NCI-H1436 (cell line): ENCODE measurements at places on chromosomes 5 and 9.

GRCh38 chr5:24226479-24226878, 418.3 kb downstream of the CDH10 start:
- DNase-seq, result no peak

DNA sequence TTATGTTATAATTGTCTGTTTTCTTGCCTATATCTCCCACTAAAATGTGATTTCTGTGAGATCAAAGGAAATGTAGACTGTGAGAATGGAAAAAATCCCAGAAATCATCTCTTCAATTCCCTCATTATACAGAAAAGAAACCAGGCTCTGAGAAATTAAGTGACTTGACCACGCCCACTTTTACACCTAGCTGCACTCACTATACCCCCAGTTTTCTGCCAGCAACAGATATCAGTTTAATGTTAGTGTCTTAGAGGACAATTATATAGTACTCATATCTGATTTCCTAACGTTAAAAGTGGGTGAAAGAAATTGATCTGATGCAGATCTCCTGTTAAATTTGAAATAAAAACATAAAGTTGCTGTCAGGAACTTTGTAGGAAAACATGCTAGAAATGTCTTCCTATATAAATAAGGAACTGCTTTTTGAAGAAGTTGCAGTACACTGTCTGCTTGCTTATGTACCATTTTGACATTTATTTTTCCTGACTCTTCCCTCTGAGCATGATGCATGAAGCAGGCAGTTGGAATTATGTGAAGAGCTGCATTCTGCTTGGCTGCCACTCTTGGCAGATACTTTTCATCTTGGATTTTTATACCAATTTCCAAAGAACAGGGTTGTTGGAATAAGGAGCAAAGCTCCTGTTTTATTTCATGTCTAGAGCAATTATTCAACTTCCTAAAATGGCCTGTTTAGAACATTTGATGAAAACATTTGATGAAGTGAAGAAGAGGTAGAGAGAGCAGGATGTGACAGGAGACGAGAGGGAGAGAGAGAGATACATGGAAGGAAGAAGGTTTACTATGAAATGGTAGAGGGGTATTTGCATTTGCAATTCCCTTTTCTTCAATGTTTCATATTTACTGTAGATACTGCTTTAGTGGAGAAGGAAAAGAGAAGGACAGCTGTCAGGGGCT, 57.3 kb upstream of the RICTOR start:
- no peak for DNase-seq

DNA sequence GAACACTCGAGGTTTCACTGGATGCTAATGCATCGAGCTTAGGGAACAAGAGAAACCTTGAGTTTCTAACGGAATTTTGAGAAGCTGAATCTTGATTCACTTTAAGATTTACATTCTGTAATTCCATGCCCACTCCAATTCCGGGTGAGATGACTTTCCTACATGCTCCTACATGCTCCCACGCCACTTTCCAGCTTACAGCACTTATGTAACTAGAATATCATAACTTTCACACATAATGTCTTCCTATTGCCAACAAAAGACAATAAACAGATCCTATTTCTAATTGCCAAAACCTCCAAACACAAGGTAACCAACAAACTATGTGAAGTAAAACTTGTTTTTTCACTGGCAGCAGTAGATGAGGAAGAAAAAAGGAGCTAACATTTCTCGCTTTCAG, 72.9 kb downstream of the ECPAS start:
- DNase-seq, result no peak

DNA sequence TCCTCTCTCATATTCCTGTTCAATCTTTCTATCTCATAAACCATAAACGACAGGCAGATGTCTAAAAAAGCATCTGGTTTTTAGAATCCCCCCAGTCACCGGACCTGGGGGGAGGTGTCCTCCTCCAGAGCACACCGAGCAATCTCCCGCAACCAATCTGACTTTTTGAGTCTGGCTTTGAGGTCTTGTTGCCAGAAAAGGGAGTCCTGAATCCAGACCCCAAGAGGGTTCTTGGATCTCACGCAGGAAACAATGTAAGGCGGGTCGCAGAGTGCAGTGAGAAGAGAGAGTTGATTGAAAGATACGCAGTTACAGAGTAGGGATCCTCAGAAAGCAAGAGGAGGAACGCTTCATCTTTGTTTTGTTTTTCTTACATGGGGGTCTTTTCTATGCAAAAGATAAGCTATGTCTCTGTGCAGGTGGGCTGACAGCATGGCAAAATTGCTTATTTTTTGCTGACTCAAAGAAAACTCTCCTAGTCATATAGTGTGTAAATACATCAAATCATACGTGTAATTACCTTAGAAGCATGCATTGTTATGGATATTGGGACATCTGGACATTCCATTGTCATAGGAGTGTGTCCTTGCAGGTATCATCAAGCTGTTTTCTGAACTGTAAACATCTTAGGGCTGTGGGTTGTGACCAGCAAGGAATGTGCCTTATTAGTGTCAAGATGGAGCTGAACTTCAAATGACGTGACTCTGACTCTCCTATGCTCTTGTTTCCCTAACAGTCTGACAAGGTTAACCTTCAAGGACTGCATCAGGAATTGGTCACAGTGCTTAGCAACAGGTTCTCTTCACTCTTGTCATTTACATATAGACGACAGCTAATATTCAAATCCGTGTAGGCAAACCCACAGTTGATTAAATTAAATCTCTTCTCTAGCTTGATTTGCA, 159.3 kb upstream of the DAPK1 start:
- DNase-seq, result no peak

DNA sequence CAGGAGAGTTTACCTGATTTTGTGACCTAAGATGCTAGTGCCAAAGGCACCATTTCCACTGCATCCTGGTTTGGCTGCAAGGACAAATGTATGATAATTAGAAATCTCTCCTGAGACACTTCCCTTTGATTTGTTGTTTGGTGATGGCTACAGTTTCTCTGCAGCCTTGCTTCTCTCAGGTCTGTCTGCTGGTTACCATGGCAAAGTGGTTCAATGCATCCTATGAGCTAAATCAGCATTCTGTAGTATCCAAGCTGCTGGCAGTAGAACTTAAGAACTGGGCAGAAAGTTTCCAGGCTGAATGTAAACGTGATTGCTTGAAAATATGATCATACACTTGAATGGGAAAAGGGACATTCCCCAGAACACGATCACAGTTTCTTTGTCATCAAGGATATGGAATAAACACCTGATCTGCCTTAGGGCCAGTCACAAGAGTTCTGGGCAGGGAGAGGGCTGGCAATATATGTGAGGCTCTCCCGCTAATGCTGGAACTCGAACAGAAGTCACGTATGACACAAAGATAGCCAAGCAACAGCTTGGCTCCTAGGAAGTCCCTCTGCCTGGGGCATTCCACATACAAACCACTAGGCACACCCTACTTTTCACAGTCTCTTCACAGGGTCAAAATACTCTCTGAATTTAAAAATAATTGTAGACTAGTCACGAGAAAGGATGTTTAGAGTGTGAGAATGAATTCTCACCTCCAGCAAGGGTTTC, 138.1 kb upstream of the GRAMD2B start:
- DNase-seq, result no peak

DNA sequence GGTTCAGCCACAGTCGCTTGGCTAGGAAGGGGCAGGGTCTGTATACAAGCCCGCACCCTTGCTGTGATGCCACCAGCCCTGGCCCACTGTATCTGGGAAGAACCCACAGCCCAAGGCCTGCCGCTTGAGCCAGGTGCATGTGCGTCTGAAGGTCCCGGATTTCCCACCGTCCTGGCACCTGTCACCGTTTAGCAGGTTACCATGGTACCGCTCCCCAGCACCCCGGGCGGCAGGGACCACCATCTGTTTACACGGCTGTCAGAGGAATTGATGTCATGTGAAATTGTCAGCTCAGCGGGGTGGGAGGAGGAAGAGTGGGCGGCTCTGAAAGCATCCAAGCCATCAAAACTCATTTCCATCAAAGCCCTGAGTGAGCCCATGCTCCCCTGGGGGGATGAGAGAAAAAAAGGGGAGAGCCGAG, 92.7 kb downstream of the HRH2 start:
- DNase-seq, result peak; percentile 12

- no peak for DNase-seq
Measured at GRCh38 chr5:173771121-173771724, 116.9 kb upstream of the CPEB4 start.

DNA sequence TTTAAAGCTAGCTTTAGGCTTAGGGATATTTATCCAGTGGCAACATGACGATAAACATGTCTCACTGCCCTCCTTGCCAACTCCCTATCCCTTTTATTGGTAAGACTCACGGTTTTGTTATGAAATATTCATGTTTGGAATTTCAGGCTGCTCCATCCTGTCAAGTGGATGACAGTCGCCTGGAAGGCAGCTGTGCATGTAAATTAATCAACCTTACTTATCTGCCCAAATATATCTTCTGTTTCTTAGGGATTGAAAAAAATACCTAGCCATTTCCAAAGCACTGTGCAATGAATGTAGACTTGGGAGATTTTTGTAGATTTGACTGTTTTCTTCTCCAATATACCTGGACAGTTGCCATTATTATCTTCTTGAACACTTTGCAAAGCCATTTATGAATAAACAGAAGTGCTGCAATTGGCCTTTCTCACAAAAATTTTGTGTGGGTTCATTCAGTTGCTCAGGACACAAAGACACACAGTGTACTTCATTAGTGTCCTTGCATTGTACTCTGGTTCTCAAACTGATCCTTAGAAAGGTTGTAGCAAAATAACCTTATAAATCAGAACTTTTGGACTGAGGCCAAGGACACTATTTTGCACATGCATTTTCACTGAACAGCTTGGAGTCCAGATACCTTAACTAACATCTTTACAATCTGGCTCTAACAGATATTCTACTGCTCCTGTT, 889.4 kb upstream of the SEMA6A start:
- DNase-seq, result no peak

- no peak for DNase-seq
Measured at GRCh38 chr9:99019510-99020331, 76.0 kb downstream of the COL15A1 start.

DNA sequence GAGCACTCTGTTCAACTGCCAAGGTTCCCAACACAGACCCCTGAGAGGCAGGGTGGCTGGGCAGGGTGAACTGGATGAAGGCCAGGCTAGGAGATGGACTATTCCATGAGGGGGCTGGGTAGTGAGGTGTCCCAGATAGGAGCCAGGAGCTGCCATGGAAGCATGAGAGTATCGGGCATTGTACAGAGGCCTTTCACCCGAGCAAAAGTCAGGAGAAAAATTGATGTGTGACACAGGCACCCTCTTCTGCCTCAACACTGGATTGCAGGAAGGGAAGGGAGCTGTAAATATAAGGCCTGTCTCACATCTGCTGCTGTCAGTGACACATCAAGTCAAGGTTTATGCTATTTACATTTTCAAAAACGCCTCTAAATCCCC, 74.6 kb downstream of the UBAP1 start:
- no peak for DNase-seq

GRCh38 chr5:143337946-143338345, 65.5 kb downstream of the NR3C1 start:
- DNase-seq, result no peak

- DNase-seq, result no peak
Measured at GRCh38 chr5:137708062-137708461, 27.8 kb downstream of the KLHL3 start.

- DNase-seq, result no peak
Measured at GRCh38 chr5:124235576-124235975, 510.9 kb downstream of the ZNF608 start.

- no peak for DNase-seq
Measured at GRCh38 chr9:12170456-12170855, 522.7 kb upstream of the TYRP1 start.

GRCh38 chr9:133759146-133759900, 21.2 kb upstream of the SARDH start:
- DNase-seq, result no peak

- peak; percentile 89 for DNase-seq
Measured at GRCh38 chr5:125198270-125198974, 452.0 kb upstream of the ZNF608 start.

DNA sequence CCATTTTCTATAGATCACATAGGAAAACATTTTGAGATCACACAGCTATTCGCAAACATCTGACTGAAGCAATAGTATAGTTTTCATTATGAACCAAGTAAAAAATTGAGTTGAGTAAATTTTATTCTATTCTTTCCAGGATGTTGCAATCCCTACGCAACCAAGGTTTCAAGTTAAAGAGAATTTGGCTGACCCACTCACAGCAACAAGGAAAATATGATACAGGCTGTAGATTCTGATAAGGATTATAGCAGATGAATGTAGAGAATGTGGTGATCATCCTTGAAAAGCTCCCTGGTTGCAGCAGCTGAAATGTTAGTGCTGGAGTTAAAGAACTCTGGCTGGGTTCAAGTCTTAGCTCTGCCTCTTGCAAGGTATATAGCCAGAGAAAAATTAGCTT, 4.7 kb downstream of the ABCA1 start:
- no peak for DNase-seq
